ENCODE measurements at places on chromosomes 11 and 22.
A peak's percentile ranks its signal among the peaks of the same experiment; 100 is the strongest.

GRCh38 chr11:2362414-2362813, 14.7 kb upstream of the CD81 start:
- no peak for DNase-seq

DNA sequence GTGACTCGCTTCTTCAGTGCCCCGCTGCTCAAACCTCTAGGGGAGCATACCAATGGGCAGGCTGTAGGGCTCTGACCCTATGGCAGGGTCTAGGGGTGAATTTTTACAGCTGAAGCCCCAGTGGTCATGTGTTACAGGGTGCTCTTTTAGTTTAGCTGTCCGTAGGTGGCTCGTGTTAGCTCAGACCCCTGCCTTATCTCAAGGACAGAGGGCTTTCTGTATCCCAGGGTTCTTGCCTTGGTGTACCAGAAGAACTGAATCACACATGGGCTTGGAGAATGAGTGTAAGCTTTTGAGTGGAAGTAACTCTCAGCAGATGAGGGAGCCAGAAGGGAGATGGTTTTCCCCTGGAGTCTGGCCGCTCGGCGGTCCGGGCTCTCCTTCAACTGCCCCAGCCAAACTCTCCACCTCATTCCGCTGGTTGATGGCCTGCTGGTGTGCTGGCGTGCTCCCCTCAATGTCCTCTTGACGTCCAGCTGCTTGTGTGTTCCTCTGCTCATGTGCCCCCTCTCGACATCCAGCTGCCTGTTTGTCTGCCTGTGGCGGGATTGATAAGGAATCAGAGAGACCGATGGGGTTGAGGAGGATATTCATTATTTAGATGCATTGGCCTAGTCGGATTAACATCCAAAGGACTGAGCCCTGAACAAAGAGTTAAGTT, 37.5 kb downstream of the BIRC2 start:
- DNase-seq = no peak

DNA sequence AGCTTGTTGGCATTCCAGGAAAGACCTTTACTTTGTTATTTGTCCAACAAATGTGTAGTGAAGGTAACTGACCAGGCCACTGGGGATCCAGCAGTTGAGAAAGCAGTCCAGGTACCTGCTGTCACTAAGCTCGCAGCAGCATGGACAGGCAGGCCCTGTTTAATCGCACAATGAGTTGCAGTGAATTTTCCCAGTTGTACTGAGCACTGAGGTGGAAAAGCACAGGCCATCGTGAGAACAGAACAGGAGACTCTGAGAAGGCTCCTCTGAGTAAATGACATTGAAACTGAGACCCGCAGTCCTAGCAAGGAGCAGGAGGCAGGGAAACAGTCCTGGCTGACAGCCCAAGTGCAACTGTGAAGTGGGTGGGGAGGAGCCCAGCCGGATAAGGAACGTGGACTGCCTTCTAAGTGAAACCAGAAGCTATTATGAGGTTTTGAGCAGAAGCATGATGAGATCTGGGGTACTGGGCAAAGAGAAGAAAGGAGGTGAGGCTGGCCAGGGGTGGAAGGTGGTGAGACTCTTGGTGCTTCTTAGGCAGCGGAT, 39.8 kb upstream of the CDON start:
- no peak for DNase-seq

DNA sequence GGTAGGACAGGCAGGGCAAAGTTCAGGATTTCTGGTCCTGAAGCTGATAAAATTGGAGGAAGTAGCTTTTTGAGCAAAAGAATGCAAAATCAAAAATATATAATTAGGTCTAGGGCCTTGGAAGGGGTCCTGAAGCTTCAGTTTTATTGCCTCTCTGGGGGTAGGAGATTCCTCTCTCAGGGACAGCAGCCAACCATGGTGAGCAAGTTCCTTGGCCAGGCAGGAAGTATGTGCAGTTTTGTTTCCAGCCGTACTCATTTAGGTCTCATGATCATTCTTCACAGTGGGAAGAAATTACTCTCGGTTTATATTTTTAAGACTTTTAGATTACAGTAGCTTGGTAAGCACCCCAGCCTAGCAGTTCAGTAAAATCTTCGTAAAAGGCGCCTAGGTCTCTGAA, 2.9 kb upstream of the RAB38 start:
- DNase-seq = no peak

DNA sequence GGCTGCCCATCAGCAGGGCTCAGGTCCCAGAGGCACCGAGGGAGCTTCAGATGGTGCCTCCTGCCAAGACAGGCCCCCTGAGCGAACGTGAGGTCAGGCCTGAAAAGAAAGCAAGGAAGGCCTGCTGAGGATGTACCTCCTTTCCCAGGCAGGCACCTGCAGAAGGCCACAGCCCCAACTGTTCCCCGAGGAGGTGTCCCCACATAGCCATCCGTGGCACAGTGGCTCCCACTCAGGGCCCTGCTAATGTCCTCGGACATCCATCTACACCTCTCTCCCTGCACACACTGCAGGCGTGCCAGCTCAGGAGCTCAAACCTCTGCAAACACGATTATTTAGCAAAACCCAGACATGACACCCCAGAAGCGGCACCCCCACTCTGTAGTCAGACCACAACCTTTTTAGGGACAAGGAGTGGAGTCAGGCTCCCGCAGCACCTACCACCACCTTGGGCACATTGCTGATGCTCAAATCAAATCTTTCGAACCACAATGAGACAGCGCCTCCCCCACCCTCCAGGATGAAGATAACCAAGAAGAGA, 36.9 kb downstream of the SHANK2 start:
- no peak for DNase-seq

DNA sequence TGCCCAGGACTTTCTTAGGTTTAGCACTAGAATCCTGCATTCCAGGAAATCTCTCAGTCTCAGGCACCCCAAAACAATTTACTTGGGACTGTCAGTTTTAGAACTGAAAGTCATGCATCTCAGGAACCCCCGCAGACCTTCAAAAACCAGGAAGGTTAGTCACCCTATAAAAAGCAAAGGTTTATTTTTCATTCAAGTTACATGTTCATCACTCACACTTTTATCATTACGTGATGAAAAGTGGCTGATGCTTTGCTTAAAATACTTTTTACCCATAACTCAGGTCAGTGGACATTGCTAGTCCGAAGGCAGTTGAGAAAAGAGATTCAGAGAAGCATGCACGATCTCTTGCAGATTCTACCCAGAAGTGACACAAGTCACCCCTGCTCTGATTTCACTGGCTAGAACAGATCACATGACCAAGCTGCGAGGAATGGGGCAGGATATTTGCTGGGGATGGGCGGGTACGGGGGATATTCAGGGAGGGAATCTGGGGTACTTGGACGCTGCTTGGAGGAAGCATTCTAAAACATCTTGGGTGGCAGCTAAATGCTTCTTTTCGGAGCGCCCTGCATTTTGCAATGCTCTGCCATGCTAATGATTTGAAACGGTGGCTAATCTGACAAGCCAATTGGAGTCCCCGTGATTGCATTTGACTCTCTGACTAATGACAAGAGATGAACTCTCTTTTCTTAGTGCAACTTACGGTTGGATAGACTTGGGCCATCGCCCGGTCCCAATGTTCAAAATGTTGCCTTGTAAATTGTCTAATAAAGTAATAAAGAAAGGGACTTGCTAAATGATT, 110.2 kb downstream of the MIAT start:
- DNase-seq = no peak

GRCh38 chr22:37982938-37983859, 1.2 kb downstream of the SOX10 start:
- no peak for DNase-seq

DNA sequence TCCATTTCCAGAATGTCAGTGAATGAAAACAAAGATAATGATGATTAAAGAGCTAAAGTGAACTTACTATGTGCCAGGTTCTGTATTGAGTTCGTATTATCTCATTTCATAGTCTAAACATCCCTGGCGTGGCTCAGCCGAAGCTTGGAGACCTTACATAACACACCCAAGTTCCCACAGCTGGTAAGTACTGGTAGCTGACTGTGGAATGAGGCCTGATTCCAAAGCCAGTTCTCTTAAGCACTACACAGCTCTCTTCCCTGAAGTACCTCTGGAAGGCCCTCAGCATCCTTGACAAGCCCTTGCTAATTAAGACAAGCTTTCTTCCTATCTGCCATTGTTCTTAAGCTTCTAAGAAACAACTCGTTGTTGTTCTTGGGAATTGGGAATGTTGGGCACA, 28.6 kb upstream of the NCAM1 start:
- DNase-seq = no peak

DNA sequence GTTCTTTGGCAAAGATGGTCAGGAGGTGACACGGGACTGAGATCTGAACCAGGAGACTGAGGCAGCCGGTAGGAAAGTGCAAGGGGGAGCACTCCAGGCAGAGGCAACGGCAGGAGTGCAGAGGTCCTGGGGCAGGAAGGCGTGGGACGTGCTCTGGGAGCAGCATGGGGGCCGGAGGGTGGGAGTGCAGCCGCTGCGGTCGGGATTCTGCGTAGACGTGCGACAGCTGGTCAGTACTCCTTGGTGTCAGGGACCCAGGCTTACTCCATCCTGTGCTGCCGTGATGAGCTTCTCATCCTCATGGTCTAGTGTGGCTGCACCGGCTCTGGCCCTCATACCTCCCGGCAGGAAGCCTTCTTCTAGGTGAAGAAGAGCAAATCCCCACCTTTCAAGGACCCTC, 16.9 kb upstream of the TRMU start:
- DNase-seq = no peak

- DNase-seq = peak; percentile 19
Measured at GRCh38 chr11:6604081-6604626, 580 bp downstream of the ILK start.

- no peak for DNase-seq
Measured at GRCh38 chr11:24779791-24780190, 282.9 kb downstream of the LUZP2 start.

DNA sequence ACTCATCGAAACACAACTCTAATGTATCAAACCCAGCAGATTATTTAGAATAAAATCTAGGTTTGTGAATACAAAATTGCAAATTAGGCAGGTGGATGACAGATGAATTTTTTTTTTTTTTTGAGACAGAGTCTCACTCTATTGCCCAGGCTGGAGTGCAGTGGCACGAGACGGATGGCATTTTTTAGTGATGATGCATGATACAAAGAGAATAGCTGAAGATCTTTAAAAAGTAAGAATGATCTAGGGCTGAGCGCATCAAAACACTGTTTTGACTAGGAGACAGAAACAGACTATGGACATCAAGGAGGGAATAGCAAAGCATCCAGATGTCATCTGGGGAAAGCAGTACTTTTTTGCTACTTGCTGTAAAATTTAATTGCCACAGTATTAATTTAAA, 63.8 kb downstream of the IMMP1L start:
- no peak for DNase-seq

DNA sequence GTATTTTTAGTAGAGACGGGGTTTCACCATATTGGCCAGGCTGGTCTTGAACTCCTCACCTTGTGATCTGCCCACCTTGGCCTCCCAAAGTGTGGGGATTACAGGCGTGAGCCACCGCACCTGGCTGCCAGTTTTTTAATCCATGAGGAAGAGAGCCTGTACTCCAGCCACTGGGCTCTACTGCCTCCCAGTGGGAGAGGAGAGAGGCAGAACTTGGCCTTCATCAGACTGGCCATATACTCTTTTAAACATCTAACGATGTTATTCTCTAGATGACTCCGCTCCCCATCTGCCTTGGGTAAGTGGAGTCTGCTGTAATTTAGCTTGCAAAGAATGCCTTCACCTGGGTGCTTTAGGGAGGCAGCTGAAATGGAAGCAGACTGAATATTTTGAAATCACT, 34.6 kb downstream of the SLC6A5 start:
- no peak for DNase-seq

DNA sequence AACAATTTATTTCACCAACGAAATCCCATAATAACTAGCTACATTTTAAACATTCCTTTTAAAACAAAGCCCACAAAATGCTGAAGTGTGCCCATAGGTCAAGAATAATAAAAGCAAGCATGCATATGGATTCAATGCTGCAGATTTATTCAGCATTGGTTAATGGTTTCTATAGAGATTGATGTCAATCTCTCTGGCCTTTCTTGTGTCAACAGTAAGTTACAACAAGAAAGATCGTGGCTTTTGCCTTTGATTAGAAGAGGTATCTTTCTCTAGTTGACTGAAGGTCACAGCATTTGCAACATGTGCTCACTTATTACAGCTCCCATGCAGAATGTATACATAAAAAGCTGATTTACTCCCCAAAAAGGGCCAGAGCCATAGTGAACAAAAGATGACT, 1.4 kb upstream of the SOX6 start:
- no peak for DNase-seq

- no peak for DNase-seq
Measured at GRCh38 chr11:128551611-128552335, 35.6 kb downstream of the ETS1 start.

DNA sequence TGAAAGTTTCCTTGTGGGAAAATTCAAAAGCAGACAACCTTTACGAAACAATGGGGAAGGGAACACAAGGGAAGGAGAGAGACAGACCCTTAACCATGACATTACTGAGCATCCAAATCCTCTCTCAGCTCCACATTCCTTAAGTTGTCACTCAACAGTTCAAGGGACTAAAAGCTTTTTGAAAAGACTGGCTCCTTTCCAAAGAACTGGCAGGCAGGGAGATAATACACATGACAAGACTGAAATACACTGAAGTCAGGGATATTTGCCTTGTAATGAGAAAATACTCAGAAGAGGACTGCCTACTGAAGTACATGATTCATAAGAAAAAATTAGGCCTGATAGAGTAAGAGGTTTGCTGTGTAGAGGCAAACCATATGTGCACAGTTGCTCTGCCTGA, 69.1 kb downstream of the SMCO4 start:
- DNase-seq = no peak

DNA sequence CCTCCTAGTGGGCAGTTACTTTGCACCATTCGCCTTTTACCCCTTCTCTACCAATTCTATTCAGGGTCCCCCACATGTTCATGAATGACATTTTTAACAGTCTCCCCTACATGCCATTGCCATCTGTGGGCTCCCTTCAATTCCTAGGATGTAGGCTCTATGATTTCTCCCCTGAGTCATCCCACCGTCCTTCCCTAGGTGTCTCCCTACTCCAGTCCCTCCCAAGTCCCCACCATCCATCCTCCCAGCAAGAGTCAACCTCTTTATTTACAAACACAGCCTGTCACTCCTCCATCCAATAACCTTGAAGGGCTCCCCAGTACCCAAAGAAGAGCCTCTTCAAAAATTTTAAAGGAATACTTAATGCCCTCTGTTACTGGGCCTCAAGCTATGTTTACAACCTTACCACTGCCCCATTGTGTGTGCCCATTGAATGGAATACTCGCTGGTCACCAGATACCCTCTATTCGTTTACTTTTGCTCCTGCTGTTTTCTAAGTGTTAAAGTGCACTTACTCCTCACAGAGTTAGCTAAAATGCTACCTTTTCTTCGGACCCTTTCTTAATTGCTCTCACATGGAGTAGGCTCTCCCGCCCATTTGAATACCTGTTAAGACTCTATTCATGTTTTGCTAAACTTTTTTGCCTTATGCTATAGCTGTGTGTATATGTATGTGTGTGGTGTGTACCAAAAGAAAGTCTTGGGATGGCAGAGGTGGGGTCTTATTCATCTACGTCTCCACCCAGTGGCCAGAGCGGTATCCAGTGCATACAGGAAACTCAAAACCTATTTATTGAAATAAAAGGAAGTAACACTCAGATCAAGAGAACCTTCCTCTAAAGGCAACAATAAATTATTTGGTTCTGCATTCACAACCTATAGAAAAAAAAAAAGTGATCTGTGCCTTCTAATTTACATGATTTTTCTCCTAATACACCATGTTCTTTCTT, 235.8 kb upstream of the CCDC90B start:
- DNase-seq = no peak
